ENCODE measurements at places on chromosomes 11 and 22. TPM values are rescaled to one million over a fixed set of nuclear protein-coding genes. Genes with fewer than 3 reads are reported as not detected.

DNA sequence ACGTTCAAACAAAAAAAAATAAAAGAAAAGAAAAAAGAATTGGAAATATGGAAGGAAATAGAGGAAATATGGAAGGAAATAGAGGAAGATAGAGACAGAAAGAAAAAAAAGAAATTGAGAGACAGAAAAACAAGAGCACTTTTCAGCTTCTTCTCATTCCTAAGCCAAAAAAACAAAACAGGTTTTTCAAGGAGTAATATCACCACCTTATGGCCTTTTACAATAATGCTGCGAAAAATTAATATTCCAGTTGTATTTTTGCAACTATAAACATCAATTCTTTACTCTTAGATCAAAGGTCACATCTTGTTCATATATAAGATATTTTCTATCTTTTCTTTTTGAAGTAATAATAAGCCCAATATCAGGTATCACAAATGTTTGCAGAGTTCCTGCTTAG, 328.3 kb downstream of the FAT3 start:
- peak; percentile 66 for DNase-seq

Gene PNPLA3
- total RNA-seq: not detected

Gene DENND6B
- 2.7 TPM for total RNA-seq

Gene CATSPERZ
- total RNA-seq: not detected

Gene PLAAT5
- total RNA-seq: not detected

All from Karpas-422 (cell line).